Lung (tissue), 17 donors: ENCODE measurements at places on chromosomes 12 and 14. TPM values are rescaled to one million over a fixed set of nuclear protein-coding genes. Genes with fewer than 3 reads are reported as not detected.

Gene CPNE6
- polyA plus RNA-seq: not detected

Gene TMEM63C
- polyA plus RNA-seq: 0.20 TPM

Gene PSMA3
- polyA plus RNA-seq: 302 TPM

Gene CRACR2A
- polyA plus RNA-seq: 4.1 TPM

Gene LUM
- polyA plus RNA-seq: 158 TPM

Gene NRDE2
- 7.0 TPM for polyA plus RNA-seq

Gene PLCZ1
- not detected for polyA plus RNA-seq

Gene OASL
- polyA plus RNA-seq: 7.8 TPM

Gene MYL2
- polyA plus RNA-seq: 1.7 TPM

Gene LYZ
- polyA plus RNA-seq: 448 TPM

Gene JAG2
- 23.6 TPM for polyA plus RNA-seq

Gene MIS18BP1
- polyA plus RNA-seq: 10.3 TPM

Gene OR6C76
- polyA plus RNA-seq: not detected

Gene PTPRB
- 15.5 TPM for polyA plus RNA-seq

Gene STXBP6
- polyA plus RNA-seq: 9.3 TPM

Gene SCN8A
- polyA plus RNA-seq: 0.06 TPM

Gene GDF3
- 0.35 TPM for polyA plus RNA-seq

Gene KRT6A
- polyA plus RNA-seq: 46.8 TPM

Gene LRTM2
- 0.01 TPM for polyA plus RNA-seq

Gene MLXIP
- 29.1 TPM for polyA plus RNA-seq
